ENCODE measurements at places on chromosomes 16 and 17.

DNA sequence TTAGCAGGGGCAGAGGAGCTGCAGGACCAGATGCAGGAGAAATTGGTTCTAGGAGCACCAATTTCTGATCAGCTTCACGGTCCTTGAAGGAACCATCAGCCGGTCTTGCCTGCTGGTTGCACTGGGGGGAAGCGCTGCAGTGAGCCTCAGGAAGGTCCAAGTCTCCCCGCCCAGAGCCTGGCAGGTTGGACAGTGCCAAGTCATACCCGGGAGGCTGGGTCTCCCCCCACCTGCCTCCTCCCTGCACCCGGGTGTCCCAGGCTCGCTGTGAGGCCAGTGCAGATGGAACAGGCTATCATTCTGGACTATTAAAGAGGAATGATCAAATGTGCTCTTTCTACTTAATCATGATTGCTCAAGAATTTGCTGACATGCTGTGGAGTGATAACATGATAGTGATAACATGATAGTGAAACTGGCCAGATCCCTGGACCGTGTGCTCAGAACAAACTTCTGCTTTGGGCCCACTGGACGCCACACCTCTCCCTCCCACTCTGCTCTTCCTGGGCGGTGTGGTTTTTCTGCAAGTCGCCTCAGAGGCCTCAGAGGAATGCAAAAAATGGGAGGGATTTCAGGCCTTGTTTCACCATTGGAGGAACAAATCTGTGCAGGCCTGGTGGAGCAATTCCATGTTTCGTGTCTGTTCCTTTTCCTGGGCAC, 236.0 kb downstream of the IRF8 start:
- DNase-seq: no peak

DNA sequence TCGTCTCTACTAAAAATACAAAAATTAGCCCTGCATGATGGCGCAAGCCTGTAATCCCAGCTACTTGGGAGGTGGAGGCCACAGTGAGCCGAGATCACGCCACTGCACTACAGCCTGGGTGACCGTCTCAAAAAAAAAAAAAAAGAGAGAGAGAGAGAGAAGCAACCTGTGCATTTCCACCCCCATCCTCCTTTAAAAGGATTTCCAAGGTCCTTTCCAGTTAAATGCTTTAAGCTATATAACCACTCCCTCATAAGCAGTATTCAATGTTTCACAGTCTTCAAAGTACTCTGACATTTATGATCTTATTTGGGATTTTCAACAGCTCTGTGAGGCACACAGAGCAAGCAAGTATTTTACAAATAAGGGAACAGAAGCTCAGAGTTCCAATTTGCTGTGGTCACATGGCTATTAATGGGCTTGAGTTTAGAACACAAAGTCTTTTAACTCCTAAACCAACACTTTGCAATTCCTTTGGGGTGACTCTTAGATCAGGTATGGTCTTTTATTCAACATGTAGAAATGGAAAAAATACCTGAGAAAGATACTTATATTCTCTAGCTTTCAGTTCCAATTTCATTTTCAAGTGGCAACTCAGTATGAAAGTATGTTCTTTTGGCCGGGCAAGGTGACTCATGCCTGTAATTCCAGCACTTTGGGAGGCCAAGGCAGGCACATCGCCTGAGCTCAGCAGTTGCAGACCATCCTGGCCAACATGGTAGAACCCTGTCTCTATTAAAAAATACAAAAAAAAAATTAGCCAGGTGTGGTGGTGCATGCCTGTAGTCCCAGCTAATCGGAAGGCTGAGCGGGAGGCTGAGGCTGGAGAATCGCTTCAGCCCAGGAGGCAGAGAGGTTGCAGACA, 31.3 kb downstream of the SPOP start:
- DNase-seq: no peak

DNA sequence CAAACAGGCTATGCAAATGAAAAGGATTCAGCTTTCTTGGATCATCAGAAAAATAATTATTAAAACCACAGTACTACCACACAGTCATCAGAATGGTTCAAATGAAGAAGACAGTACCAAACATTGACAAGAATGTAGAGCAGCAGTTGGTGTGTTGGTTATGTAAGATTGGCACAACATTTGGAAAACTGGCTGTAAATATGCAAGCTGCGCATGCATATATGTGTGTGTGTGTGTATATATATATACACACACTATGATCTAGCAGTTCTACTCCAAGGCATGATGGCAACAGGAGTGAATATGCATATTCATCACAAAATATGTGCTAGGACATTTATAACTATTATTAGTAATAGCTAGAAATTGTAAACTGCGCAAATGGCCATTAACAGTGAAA, 34.4 kb upstream of the PHAF1 start:
- DNase-seq: no peak

- DNase-seq: no peak
These were observed 105.7 kb downstream of the CCDC182 start for GRCh38 chr17:57639381-57639780.
